Left cardiac atrium (tissue), 4 donors: ENCODE measurements at places on chromosomes 6 and 20. TPM values are rescaled to one million over a fixed set of nuclear protein-coding genes. Genes with fewer than 3 reads are reported as not detected.
A peak's percentile ranks its signal among the peaks of the same experiment; 100 is the strongest.

DNA sequence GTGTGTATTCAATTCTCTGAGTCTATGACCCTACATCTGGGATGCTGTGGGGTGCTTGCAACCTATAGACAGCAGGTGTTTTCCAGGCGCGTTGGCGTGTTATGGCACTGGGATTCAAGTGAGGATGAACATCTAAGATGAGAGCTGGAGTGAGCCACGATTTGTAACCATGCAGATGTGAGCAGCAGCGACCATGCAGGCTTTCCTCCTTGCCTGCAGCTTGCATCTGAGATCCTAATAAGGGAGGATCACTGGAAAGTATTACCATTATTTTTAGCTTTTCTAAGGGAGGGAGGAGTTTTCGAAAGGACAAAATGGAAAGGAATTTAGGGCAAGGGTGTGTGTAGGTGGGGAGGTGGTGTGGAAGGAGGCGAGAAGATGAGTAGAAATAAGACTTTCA lies 216.7 kb downstream of the ATXN1 start:
- no peak for DNase-seq

- no peak for DNase-seq
Observed at GRCh38 chr6:140319209-140319608, 944.8 kb upstream of the CITED2 start.

RAET1G gene
- 1.1 TPM for total RNA-seq

PTGIS gene
- total RNA-seq, result 45.2 TPM

GRCh38 chr20:10674684-10675449 lies 1.1 kb upstream of the JAG1 start:
- peak; percentile 86 for DNase-seq

SLC22A23 gene
- 5.5 TPM for total RNA-seq

BLTP3A gene
- total RNA-seq, result 12.4 TPM

MYCT1 gene
- total RNA-seq, result 13.9 TPM

DNA sequence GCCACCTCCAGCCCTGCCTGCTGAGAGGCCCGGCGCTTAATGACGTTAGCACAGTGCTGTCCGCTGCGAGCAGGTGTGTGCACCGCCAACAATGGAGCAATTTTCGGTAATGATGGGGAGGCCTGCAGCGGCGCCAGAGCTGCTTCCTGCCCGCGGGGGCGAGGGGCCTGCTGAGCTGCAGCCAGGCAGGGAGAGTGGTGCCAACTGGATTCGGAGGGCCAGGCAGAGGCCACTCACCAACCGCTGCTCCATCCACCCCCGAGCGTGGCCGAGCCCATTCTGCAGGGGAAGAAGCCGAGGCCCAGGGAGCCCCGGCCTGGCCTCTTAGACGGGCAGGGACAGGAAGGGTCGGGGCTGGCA lies 9.6 kb downstream of the HRH3 start:
- no peak for DNase-seq

DNA sequence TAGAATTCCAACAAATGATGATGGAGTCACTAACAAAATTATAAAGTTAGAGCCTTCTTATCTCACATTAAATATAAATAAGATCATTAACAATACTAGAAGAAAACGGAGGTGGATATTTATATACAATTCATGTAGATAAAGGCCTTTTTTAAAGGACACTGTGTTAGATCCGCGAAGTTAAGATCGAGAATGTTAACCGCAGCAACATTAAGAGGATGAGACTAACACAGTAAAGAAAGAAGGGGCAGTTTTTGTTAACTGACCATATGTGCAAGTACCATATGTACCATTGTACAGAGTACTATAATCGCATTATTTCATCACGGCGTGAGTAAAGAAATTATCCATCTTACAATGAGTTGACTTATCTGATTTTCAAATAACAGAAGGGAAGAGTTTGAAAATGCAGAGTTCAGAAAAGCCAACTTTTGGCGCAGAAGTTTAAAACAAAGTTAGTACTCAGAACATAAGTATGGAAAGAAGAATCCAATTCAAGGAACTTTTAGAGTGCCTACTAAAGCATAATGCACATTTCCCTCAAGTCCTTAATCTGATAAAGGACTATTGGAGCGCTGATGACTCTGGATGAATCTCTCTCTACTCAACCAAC lies 1.4 kb downstream of the FBXL4 start:
- no peak for DNase-seq

MAVS gene
- total RNA-seq, result 28.9 TPM

- DNase-seq, result no peak
Observed at GRCh38 chr6:10112871-10113549, 301.9 kb downstream of the TFAP2A start.

CUL7 gene
- total RNA-seq, result 10.8 TPM

SERAC1 gene
- 4.2 TPM for total RNA-seq

SOX4 gene
- 7.7 TPM for total RNA-seq

DNA sequence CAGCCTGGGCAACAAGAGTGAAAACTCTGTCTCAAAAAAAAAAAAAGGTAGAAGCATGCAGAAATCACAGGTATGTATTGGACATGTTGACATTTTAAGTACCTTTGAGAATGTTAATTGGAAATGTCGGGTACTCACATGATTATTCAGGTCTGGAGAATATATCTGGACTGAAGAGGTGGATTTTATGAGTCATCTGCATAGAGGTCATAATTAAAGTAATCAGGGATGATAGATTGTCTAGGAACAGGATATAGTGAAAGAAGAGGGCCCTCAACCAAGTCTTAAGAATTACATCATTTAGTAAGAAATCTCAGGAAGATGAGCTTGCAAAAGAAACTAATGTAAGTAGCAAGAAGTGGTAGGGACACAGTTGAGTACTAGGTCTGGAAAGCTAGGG lies 212.5 kb downstream of the UTRN start:
- no peak for DNase-seq

DNA sequence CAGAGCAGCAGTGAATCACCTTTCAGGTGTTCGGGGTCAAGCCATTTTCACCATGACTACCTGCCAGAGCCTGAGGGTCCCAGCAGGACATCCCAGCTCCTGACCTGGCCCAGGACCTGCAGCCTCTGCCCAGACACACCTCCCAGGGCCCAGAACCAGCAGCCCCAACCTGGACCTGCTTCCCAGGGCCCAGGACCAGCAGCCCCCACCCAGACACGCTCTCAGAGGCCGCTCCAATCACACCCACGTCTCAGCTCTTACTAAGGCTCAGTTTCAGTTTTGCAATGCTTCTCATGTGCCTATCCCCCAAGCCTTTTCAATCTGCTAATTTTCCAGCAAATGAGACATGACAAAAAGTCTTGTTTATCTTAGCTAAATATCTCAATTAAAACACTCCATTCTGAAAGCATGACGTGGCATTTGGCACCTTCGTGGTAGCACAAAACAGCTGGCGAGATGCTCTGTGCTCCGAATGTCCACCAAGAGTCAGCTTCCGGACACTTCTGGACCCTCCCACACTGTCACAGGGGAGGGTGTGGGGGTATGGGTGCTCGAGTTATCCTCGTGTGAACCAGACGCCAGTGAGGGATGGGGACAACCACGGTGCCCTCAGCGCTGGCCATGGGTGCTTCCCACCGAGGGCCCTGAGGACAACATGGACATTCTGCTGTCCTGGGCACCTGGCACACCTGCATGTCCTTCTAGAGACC lies 253.2 kb downstream of the DLL1 start:
- no peak for DNase-seq

DNA sequence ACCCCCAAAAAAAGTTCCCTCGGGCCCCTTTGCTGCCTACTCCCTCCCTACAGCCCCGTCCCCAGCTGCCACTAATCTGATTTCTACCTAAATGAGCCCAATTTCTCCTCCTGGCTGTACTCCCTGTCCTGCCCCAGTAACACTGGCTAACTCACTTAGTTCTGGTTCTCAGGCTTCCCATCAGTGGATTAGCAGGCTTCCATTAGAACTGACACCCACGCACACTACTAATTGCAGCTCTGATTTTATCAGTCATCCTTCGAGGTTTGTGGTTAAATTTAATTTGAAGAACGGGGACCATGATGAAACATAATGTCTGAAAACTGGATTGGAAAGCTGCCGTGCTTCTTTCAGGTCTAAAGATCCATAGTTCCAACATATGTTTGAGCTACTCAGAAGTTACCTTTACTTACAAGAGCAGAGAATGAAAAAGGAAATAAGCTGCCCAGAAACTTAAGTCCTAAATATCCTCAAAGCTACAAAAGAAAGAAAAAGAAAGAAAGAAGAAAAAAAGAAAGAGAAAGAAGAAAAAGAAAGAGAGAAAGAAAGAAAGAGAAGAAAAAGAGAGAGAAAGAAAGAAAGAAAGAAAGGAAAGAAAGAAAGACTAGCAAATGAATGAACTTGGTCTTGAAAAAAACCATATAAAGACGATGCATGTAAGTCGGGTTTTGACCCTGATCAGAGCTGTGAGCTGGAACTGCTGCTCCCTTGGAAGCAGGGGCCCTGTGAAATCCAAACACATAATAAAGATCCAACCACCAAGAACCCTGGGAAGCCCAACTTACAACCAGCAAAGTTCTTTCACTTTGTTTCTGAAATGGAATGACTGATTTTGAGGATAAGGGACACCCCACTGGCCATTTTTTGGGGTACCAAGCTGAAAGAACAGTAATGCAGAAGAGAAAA lies 51.7 kb downstream of the CNKSR3 start:
- no peak for DNase-seq

GRCh38 chr20:25136643-25137559 lies 55.0 kb upstream of the VSX1 start:
- peak; percentile 80 for DNase-seq

GRCh38 chr20:44034965-44035635 lies 120.4 kb downstream of the TOX2 start:
- no peak for DNase-seq
